ENCODE measurements at places on chromosomes 1 and 21.

DNA sequence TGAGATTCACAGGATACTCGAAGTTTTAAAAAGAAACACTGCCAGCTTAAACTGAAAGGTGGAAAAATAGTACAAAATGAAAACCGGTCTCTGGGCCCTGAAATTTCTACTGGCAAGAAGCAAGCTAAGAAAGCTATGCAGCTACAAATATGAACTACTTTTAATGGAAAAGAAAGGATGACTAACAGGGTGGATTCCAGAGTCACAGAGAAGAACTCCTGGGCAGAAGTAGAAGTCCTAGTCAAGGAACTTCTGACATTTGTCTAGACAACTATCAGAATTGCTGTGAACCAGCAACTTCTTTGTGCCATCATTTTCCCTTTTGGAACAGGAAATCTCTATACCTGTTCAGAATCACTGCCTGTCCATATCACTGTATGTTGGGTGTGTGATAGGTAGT lies 38.1 kb downstream of the CD160 start:
- no peak for DNase-seq

DNA sequence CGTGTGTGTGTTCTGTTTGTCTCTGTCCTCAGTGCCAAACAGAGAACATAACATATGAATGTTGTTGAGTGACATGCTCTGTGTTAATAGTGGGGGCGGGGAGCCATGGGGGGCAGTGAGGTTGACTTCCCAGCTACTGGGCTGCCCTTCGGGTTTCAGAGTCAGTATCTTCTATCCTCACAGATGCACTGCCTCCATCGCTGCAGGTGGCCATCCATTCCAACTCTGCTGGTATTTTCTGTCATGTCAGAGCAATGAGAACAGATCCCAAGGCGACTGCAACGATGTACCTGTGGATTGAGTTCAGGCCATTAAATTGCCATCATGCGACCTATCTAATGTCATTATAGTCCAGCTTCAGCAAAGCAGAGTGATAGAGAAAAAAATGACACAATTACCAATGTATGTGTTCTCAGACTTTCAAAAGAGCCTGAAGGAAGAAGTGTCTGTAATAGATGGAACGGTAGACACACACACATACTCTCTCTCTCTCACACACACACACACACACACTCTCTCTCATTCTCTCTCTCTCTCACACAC lies 418.5 kb downstream of the RWDD3 start:
- DNase-seq = no peak

DNA sequence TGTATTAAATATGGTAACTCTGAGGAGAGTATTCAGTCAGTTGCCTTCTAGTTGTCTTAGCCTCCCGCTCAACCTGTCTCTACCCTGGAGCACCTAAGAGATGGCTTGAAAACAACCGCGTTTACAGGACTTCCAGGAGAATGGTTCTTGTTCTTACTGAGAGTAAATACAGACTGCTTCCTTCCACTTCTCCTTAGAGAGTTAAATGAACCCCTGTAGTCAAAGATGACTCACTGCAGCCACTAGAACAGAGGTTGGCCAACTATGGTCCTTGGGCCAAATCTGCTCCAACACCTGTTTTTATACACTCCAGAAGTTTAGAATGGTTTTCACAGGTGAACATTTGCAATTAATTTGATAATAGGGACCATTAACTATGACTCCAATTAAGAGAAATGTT lies 60.1 kb upstream of the ASB17 start:
- DNase-seq = no peak

- no peak for DNase-seq
These were observed 22.3 kb downstream of the ABCA4 start for GRCh38 chr1:94098585-94099111.

DNA sequence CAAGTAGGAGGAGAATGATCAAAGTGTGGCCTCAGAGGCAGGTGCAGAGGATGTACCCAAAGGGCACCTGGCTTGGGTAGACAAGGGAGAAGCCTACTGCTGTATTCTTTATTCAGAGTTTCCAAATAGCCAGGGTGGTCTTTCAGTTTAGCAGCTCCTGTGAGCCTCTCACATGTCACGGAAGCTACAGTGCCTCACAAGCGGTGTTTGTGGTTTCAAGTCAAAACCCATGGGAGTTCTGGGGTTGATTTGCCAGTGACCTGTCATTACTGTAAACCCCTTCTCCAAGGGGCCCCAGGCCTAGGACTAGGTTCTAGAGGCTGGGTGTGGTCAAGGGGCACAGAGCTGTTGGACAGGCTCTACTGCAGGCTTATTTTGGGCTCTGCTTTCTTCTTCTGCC lies 10.2 kb upstream of the IL10 start:
- no peak for DNase-seq

GRCh38 chr1:180251526-180252305 lies 21.7 kb downstream of the LHX4 start:
- no peak for DNase-seq

- DNase-seq = no peak
These were observed 4.7 kb upstream of the C1orf52 start for GRCh38 chr1:85264150-85264549.

GRCh38 chr21:44582055-44582454 lies 1.7 kb upstream of the KRTAP10-5 start:
- DNase-seq = no peak

DNA sequence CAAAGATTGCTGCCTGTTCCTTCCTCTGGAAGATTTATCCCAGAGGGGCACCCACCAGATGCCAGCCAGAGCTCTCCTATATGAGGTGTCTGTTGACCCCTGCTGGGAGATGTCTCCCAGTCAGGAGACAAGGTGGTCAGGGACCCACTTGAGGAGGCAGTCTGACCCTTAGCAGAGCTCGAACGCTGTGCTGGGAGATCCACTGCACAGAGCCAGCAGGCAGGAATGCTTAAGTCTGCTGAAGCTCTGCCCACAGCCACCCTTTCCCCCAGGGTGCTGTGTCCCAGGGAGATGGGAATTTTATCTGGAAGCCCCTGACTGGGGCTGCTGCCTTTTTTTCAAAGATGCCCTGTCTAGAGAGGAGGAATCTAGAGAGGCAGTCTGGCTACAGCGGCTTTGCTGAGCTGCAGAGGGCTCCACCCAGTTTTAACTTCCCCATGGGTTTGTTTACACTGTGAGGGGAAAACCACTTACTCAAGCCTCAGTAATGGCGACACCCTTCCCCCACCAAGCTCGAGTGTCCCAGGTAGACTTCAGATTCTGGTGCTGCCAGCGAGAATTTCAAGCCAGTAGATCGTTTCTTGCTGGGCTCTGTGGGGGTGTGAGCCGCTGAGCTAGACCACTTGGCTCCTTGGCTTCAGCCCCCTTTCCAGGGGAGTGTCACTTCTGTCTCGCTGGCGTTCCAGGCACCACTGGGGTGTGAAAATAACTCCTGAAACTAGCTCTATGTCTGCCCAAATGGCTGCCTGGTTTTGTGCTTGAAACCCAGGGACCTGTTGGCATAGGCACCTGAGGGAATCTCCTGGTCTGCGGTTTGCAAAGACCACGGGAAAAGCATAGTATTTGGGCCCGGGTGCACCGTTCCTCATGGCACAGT lies 51.1 kb upstream of the PDC start:
- no peak for DNase-seq

Measured in stimulated activated CD8-positive, alpha-beta memory T cell treated with anti-CD3 and anti-CD28 coated beads, Interleukin-4, amount 100 ng/mL, for 24 hours (primary cell).